HepG2 (cell line): ENCODE measurements at places on chromosomes 6 and 20. TPM values are rescaled to one million over a fixed set of nuclear protein-coding genes. Genes with fewer than 3 reads are reported as not detected.

CAGE1 gene
- 0.01 and 0.03 TPM in 2 replicates for polyA plus RNA-seq

TNFAIP3 gene
- polyA plus RNA-seq, result 47.1 and 49.6 TPM in 2 replicates

TCF15 gene
- not detected in 2 replicates for polyA plus RNA-seq

LST1 gene
- polyA plus RNA-seq, result not detected in 2 replicates
